SW480 (cell line): ENCODE measurements at places on chromosomes 13 and 19.

- no peak for DNase-seq
Measured at GRCh38 chr13:29456419-29456818, 139.1 kb downstream of the SLC7A1 start.

GRCh38 chr13:70729369-70729768 lies 621.1 kb upstream of the KLHL1 start:
- no peak for DNase-seq

- no peak for DNase-seq
Measured at GRCh38 chr13:68813180-68813796, 1294.3 kb upstream of the ATXN8OS start.

GRCh38 chr13:95181586-95181985 lies 119.7 kb downstream of the ABCC4 start:
- DNase-seq = no peak

- DNase-seq = no peak
Measured at GRCh38 chr13:112972867-112973576, 4.0 kb downstream of the MCF2L start.

DNA sequence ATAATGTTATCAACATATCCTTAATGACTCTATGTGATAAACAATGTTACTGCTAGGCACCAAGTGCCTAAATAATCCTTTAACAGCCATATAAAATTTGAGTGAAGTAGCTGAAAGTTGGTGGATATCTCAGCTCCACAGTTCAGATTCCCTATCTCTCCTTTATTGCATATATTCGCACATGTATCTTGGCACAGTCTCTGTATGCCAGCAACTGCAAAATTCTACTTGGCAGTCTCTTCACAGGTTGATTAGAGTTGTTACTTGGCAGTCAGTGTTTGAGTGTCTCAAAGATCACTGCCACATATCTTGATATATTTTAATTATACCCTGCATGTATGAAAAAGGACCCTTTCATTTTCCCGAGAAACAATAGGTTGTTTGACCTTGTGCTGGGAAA lies 879.3 kb downstream of the OLFM4 start:
- DNase-seq = no peak
